ENCODE measurements at places on chromosomes 5 and 9. TPM values are rescaled to one million over a fixed set of nuclear protein-coding genes. Genes with fewer than 3 reads are reported as not detected.

Gene TSSK1B
- 0.20 TPM for total RNA-seq

Gene FAT2
- total RNA-seq = 0.14 TPM

DNA sequence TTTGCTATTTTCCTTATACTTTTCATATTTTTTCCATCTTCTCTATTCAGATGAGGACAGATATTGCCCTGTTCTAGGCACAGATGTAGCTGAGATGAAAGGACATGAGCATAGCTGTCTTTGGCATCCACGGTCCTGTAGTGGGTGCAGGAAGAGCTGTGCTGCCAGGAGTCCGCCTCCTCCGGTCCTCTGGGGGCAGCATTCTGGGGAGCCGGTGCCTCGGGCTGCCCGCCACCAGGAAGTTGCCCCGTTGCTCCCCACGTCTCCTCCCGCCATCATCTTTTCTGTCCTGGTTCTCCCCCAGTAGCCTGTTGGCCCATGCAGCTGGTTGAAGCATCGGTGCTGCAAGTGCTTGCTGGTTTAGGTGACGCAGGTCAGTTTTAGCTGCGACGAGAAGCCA, 170.0 kb upstream of the IRX4 start:
- H3K4me3 ChIP-seq = no peak overlapping the region
- no peaks in the 10 kb centered on the region for H3K4me1 ChIP-seq
- H3K27ac ChIP-seq = no peak overlapping the region
- DNase-seq = no peak
- H3K27me3 ChIP-seq = no peaks in the 10 kb centered on the region

Gene STPG3
- not detected for total RNA-seq

DNA sequence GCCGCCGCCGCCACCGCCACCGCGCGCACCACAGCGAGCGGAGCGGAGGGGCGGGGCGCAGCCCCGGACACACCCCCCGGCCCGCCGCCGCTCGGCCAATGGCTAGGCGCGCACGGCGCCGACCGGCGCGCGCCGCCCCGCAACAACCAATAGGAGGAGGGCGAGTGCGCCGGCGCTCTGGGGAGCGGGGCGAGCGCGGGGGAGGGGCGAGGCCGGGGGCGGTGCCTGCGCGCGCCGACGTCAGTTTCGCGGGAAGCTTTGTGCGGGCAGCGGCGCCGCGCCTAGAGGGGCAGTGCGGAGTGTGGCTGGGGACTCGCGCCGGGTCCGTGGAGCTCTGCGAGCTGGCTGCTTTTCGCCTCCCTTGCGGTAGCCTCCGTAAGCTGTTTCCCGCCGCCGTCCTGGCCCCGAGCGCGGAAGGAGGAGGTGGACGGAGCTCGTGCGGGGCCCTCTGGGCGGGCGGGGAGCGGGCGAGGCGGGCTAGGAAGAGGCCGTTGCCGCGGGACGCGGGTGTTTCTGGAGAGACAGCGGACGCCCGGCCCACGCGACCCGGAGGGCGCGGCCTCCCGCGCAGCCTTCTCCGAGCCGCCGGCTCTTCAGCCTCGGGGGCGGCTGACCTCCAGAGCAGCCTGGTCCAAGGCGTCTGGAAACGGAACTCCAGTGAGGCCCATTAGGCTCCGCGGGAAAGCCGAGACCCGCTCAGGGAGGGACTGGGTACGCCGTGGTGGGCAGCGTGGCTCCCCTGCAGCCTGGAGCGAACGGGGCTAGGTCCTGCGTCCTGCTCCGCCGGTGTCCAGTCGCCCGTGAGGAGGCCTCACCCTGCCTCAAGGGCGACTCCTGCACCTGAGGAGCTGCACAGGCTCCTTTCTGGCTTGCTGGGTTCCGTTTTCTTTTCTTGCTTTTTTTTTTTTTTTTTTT, at the start of gene ZMYND19:
ZMYND19 (minus strand) TSS at position 44 of the 915 bp plus-strand sequence. CDS start 249 bp downstream, outside the sequence.
- peak within 1 kb of the TSS; percentile 44 for H3K27ac ChIP-seq
- peaks cover 15% of the 10 kb centered on the region for H3K36me3 ChIP-seq
- H3K4me1 ChIP-seq = peaks cover 10% of the 10 kb centered on the region
- no peaks in the 10 kb centered on the region for H3K27me3 ChIP-seq
- DNase-seq = peak; percentile 53

DNA sequence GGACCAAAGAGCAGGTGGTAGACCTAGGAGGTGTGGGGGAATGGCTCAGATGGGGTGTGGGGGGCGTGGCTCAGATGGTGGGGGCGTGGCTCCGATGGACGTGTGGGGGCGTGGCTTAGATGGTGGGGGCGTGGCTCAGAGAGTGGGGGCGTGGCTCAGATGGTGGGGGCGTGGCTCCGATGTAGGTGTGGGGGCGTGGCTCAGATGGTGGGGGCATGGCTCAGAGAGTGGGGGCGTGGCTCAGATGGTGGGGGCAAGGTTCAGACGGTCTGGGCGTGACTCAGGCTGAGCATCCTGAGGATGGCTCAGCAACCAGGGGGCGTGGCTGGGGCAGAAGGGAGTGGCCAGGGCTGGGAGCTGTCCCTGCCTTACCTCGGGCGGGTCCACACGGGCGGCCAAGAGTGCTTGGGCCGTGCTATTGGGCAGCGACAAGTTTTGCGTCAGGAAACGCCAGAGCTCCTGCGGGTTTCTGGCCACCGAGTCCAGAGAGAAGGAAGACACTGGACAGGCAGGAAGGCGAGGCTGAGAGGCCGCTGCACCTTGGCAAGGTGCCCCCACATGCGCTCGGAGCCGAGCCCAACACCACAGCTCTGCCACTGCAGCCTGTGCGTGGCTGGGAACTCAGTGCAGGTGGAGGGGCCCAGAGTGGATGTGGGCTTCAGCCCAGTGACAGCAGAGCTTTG, 5.9 kb downstream of the ABCA2 start:
- DNase-seq = no peak
- no peak overlapping the region for H3K4me3 ChIP-seq
- H3K27ac ChIP-seq = no peak overlapping the region

- H3K27me3 ChIP-seq = no peaks in the 10 kb centered on the region
- H3K27ac ChIP-seq = no peak overlapping the region
- DNase-seq = no peak
- H3K36me3 ChIP-seq = no peaks in the 10 kb centered on the region
- H3K4me3 ChIP-seq = no peak overlapping the region
- H3K4me1 ChIP-seq = no peaks in the 10 kb centered on the region
These were observed 16.0 kb downstream of the FAM174A start for GRCh38 chr5:100551183-100551582.

- DNase-seq = peak; percentile 25
- H3K4me3 ChIP-seq = no peak overlapping the region
- no peak overlapping the region for H3K27ac ChIP-seq
- no peaks in the 10 kb centered on the region for H3K4me1 ChIP-seq
These were observed 366.0 kb downstream of the ARRDC3 start for GRCh38 chr5:91016954-91017700.

- peaks cover 10% of the 10 kb centered on the region for H3K4me1 ChIP-seq
- peak; percentile 61 for DNase-seq
- H3K36me3 ChIP-seq = no peaks in the 10 kb centered on the region
- H3K4me3 ChIP-seq = no peak overlapping the region
- H3K27ac ChIP-seq = no peak overlapping the region
These were observed 57.3 kb upstream of the SLC28A3 start for GRCh38 chr9:84397822-84398221.

DNA sequence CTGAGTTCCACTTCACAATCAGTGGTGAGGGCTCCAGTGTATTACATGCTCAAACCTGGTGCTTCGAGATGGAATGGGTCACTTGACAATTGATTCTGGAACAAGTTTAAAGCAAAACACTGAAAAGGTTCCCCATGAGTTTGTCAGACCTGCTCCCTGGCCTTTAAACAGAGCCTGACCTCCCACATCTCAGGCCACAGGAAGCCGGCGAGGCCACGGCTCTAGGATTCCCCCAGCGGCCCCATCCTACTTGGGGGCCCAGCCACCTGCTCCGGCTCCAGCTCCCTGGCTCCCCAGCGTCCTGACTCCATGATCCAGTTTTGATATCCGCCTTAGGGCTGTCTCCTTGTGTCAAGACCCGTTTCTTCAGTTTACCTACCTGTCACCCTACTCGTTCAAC, 62.0 kb downstream of the TTLL11 start:
- H3K27me3 ChIP-seq = no peaks in the 10 kb centered on the region
- no peaks in the 10 kb centered on the region for H3K4me1 ChIP-seq

- peaks cover 100% of the 10 kb centered on the region for H3K27me3 ChIP-seq
- no peak for DNase-seq
- H3K27ac ChIP-seq = no peak overlapping the region
- H3K4me1 ChIP-seq = peaks cover 20% of the 10 kb centered on the region
- H3K4me3 ChIP-seq = no peak overlapping the region
- no peaks in the 10 kb centered on the region for H3K36me3 ChIP-seq
These were observed 1.4 kb downstream of the PAX5 start for GRCh38 chr9:37032713-37033112.

DNA sequence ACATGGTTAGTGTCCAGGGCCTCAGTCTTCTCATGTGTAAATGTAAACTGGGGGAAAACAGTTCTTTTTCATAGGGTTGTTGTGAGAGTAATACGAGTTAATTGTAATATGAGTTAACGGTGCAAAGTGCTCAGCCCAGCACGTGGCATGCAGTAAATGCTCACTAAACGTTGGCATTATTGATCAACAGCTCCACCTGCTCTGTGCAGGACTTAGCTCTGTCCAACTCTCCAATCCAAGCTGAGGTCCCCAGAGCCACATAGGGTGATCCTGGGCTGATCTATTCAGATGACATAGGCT, 28.3 kb downstream of the SPOCK1 start:
- no peak for DNase-seq
- no peaks in the 10 kb centered on the region for H3K27me3 ChIP-seq
- H3K4me3 ChIP-seq = no peak overlapping the region
- peak overlapping the region; percentile 83 for H3K27ac ChIP-seq

Gene C5
- 1.1 TPM for total RNA-seq

DNA sequence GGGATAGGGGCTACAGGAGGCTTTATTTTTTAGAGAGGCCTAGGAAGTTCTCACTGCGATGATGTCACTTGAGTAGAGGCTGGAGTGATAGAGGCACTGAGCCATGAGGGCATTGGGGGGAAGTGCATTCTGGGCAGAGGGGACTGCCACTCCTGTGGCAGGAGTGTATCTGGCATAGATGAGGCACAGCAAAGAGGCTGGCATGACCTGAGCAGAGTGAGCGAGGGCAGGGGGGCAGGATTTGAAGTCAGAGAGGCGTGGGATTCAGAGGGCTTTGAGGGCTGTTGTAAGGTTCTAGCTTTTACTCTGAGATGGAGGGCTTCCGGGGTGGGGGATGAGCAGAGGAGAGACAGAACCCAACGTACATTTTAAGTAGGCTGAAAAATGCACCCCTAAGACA, 91.9 kb upstream of the SH3PXD2B start:
- no peak overlapping the region for H3K4me3 ChIP-seq
- H3K36me3 ChIP-seq = no peaks in the 10 kb centered on the region
- no peak overlapping the region for H3K27ac ChIP-seq
- no peaks in the 10 kb centered on the region for H3K4me1 ChIP-seq

- peak overlapping the region; percentile 47 for H3K27ac ChIP-seq
- no peak overlapping the region for H3K4me3 ChIP-seq
- peaks cover 15% of the 10 kb centered on the region for H3K4me1 ChIP-seq
These were observed 65.4 kb upstream of the STK32A start for GRCh38 chr5:147169399-147169798.

DNA sequence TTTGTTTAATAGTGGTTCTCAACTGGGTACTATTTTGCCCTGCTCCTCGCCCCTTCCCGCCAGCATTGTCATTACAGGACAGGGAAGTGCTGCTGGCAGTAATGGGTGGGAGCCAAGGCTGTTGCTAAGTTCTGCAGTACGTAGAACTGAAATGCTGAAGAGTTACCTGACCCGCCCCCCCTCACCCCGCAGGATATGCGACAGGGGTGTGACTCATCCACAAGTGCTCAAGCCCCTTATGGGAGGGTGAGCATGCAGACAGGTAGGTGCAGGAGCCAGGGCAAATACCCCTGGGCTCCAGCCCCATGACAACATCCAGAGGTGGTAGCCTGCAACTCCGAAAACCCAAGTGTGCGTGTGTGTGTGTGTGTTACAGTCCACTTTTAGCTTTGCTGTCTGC, 35.7 kb downstream of the LRRC70 start:
- no peaks in the 10 kb centered on the region for H3K4me1 ChIP-seq
- no peak for DNase-seq
- H3K27ac ChIP-seq = no peak overlapping the region
- H3K4me3 ChIP-seq = no peak overlapping the region
- H3K36me3 ChIP-seq = no peaks in the 10 kb centered on the region

Gene C9orf153
- total RNA-seq = not detected

DNA sequence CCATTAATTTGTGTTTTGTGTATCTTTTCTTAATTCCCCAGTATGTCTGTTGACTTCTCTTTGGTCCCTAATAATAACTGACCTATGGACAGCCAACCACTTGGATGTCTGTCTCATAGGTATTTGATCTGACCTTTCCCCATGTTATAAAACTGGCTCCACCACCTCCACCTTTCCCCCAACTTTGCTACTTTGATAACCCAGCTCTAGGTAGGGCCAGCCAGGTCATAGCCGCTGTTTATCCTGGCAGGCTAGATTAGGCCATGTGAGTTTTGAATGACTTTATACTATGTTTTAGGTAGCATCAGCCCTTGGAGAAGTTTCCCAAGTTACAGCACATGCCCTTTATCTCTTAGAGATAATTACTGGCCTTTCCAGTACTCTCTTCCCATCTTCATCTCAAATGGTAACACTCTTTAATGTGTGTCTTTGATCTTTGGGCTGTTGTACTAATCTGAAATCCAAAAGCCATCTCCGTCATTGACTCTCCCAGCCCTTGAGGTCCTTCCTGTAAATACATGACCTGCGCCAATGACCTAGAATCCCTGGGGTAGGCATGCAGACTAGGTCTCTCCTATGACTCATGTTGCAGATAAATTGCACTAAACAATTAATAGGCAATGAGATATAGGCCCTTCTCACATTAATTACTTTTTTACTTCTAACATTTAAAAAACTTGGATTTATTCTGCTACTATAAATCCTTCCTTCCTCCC, 152.6 kb downstream of the CD180 start:
- no peak for DNase-seq
- no peak overlapping the region for H3K27ac ChIP-seq
- no peak overlapping the region for H3K4me3 ChIP-seq
- no peaks in the 10 kb centered on the region for H3K36me3 ChIP-seq
- H3K4me1 ChIP-seq = peaks cover 21% of the 10 kb centered on the region
- no peaks in the 10 kb centered on the region for H3K27me3 ChIP-seq

- H3K4me3 ChIP-seq = no peak overlapping the region
- H3K4me1 ChIP-seq = no peaks in the 10 kb centered on the region
- no peak overlapping the region for H3K27ac ChIP-seq
- DNase-seq = no peak
These were observed 564.0 kb downstream of the IRX1 start for GRCh38 chr5:4159681-4160080.

- no peaks in the 10 kb centered on the region for H3K36me3 ChIP-seq
- H3K4me1 ChIP-seq = peaks cover 3% of the 10 kb centered on the region
- H3K4me3 ChIP-seq = no peak overlapping the region
- no peak overlapping the region for H3K27ac ChIP-seq
- DNase-seq = peak; percentile 15
These were observed 1408.4 kb upstream of the WWC1 start for GRCh38 chr5:166883016-166883415.

DNA sequence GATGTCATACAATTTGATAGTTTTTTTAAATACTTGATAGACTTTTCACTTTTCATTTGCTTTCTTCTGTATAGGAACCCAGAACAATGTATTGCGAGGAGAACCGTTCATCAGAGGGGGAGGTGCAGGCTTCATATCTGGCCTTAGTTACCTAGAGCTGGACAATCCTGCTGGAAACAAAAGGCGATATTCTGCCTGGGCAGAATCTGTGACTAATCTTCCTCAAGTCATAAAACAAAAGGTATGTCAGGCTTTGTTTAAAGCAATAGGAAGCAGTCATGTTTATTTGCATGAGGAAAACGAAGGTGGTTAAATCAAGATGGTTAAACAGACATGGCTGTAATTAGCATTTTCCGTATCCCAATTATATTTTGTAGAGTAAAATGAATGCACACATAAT, 46.0 kb downstream of the C7 start:
- no peak for DNase-seq
- no peaks in the 10 kb centered on the region for H3K36me3 ChIP-seq
- H3K27me3 ChIP-seq = peaks cover 3% of the 10 kb centered on the region
- H3K27ac ChIP-seq = no peak overlapping the region
- H3K4me1 ChIP-seq = no peaks in the 10 kb centered on the region
- H3K4me3 ChIP-seq = no peak overlapping the region

Data from astrocyte (in vitro differentiated cells and primary cell).